ENCODE measurements at places on chromosomes 13 and 19. TPM values are rescaled to one million over a fixed set of nuclear protein-coding genes. Genes with fewer than 3 reads are reported as not detected.

GPR12 gene
- polyA plus RNA-seq = not detected

CEACAM16 gene
- polyA plus RNA-seq = not detected

EGLN2 gene
- polyA plus RNA-seq = 119 TPM

TRPC4 gene
- 0.28 TPM for polyA plus RNA-seq

CCNE1 gene
- polyA plus RNA-seq = 24.6 TPM

TEKTIP1 gene
- 1.5 TPM for polyA plus RNA-seq

SIGLEC11 gene
- polyA plus RNA-seq = 3.9 TPM

FLT1 gene
- polyA plus RNA-seq = 30.2 TPM

TRPM4 gene
- 23.2 TPM for polyA plus RNA-seq

GRCh38 chr13:28607187-28607955 lies 51.6 kb upstream of the POMP start:
- no peak for DNase-seq

DNA sequence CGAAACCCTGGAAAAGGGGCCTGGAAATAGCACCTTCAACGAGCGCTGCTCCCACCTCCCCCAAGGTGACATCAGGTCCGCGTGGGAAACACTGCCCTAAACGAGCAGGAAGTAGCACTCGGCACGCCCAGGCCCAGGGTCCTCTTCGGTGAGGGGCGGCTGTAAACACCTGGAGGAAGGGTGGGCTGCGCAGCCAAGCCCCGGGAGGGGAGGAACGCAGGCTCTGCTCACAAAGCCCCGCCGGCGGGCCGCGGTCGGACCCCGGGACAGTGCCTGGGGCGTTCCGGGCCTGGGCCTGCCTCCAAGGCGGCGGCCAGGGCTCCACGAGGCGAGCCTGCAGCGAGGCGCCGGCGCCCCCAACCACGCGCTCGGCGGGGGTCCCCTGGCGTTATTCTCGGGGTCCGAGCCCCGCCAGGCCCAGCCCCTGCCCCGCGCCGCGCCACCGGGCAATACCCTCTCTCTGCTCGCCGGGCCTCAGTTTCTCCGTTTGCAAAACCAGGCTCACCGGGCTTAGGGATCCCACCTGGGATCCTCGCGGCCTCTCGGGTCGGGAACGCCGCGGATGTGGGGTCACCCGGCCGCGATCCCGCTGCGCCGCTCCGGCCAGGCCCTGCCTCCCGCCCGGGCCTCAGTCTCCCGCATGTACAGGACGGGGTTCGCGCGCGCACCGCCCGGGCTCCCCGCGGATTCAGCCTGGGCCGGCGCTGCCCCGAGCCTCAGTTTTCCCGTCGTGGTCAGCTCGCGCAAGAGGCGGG lies 630 bp downstream of the RNF126 start:
- DNase-seq = peak; percentile 75

DNA sequence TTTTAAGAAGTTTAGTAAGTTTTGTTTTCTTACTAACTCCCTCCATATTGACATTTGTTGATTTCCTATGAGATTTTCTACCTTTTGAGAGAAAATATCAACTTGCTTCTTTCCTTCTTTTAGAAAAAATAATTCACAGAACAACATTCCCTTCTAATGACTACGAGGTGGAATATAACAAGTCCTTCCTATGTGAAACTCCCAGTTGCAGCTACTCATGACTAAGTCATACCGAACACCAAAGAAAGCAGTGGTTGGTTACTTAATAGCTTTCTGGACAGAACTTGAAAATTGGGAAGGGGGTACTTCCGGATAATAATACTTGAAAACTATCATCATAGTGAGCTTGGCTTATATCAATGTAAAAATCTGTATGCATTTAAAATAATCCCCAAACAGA lies 144.8 kb downstream of the DACH1 start:
- DNase-seq = no peak

- DNase-seq = no peak
These were observed 194.7 kb downstream of the ABCC4 start for GRCh38 chr13:95106562-95106961.

DNA sequence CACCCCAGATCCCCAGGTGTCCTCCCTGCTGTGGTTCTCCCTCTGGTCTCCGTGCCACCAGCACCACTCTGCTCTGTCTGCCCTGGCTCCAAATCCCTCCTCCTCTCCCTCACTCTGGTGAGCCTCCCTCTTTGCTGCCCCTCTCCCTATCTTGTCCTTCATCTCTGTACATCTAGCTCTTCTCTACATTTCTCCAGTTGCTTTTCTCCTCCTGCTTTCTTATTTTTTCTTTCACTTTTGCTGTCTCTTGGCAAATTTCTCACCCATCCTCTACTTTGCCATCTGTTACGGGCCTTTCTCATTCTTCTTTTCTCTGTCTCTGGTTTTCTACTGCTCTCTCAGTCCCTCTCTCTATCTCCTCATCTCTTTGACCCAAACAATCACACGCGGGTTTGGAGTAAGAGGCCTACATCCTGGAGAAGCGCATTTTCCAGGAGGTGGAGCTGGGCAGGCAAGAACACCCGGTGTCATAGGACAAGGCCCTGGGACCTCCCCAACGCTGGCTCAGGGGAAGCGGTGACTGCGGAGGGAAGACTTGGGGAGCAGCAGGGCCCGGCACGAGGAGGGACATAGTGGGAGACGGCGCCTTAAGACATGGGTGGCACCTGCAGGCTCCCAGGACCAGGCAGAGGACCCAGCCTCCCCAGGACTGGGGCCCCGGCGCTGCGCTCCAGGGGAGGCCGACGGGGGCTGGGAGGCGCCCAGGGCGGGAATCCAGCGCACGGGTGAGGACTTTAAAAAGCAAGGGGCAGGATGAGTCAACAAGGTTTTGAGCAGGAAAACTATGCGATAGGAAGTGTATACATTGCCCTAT lies 9.9 kb downstream of the ZNF611 start:
- no peak for DNase-seq

- no peak for DNase-seq
These were observed 61.4 kb downstream of the SLC10A2 start for GRCh38 chr13:103004661-103005345.

- no peak for DNase-seq
These were observed 600 bp upstream of the ZNF226 start for GRCh38 chr19:44164327-44164672.

DNA sequence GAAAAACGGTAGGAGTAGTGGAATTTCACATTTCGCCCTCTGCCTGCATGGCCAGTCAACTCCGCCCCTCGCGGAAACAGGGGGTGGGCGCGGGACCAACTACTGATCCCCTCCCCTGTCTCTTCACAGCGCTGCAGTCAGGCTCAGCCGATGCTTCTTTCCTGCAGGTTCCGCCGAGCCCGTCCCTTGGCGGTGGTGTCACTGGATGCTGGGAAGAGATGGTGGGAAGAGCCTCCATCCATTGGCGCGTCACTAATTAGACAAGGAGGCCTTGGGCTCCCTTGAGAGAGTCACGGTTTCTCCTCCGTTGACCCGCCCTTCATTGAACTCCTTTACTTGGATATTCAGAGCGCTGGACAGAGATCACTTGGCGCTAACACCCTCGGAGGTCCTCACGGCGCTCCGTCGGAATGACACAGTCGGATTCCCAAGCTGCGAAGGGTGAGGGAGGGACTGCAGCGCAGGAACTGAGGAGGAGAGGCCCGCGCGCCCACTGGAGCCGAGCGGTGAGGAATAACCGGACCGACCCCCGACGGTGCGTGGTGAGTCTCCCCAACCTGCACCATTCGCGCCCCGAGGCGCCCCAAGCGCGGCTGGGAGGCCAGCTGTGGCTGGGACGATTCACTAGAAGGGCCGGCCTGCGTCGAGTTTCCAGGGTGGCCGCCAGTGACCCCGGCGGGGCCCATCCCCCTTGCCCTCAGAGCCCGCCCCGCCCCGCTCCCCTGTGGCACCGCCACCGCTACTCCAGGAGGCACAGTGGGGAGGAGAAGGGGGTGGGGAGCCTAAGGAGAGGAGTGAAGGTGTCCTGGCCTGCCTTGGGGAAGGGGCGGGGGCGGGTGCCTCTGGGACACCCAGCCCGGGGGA lies 11.2 kb upstream of the CEACAM21 start:
- no peak for DNase-seq

DNA sequence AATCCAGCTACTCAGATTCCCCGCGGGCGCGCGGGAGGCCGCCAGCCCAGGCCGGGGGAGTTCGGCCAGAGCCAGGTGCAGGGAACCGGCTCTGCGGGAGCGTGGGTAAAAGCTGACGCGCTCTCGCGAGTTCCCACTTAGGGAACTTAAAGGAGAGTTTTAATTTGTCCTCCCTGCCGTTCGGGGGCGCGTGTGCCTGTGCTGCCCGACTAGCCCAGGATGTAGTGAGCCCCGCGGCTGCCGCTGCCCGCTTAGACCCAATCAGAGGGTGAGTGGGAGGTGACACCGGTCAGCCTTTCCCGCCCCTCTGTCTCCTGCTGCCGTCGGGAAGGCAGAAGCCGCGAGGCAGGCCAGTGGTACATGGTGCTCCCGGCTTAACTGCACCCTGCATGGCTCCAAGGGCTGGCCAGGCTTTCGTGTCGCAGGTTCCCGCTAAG lies 36.0 kb upstream of the NEK3 start:
- DNase-seq = peak; percentile 14

DNA sequence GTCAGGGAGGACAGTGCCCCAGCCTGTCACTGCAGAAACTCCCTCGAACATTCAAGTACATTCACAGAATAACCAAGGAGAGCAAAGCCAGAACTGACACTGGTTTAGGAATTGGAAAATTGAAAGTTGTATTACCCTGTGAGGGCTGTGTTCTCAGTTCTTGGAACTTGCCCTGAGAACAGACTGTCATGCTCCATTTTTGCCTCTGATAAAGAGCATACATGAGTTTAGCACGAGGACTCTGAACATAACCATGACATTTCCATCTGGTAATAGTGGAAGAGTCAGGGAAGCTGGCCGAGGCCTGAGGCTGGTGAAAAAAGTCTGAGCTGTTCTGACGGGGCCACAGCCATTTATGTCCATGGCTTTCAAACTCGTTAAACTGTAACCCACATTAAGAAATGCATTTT lies 15.2 kb upstream of the SLC25A30 start:
- no peak for DNase-seq

DNA sequence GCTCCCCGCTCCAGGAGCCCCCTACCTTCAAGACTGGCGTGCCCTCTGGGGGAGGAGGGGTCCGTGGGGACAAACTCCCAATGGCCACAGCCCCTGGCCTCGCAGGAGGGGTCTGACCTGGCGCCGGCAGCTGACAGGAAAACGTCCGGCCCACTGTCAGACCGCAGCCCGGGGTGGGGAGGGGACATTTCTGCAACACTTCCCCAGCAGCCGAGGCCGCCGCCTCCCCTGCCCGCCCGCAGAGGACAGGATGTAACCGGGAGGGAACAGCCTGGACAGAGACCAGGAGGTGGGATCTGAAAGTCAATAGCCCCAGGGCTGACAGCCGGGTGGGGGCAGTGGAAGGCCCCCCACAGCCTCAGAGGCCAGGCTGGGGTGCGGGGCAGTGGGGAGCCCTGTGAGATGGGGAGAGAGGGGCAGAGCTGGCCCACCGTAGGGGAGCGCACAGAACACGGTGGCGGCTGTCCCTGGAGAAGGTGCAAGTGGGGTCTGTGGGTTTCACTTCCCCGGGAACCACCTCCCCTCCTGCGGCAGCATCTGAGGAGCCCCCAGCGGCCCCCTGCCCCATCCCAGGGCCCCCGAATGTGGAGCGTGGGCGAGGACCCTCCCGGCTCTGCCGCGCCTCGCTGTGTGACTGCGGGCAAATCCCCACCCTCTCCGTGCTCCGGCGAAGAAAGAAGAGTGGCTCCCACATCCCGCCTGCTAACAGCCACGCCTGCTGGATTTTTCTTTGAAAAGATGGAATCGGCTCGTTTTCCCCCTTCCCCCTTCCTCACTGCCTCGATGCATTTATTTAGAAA lies at the start of gene PEAK3:
PEAK3 (minus strand) TSS at position 114 of the 800 bp plus-strand sequence. CDS start 1,244 bp downstream, outside the sequence.
- no peak for DNase-seq

- no peak for DNase-seq
These were observed 53.0 kb upstream of the GPC6 start for GRCh38 chr13:93173654-93174053.

DNA sequence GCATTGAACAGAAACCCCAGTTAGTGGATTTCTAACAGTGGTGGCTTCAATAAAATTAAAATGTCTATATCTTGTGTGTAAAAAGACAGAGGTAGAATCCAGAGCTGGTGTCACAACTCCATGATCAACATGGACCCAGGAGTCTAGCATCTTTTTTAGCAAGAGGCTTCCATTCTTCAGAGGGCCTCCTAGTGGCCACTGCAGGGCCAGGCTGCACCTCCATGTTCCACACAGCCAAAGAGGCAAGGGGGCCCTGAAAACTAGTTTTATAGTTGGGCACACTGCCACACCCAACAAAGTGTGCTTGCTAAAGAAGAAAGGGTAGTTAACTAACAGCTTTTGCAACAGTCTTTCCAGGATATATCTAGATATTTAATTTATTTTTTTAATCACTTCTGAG lies 12.9 kb downstream of the N4BP2L1 start:
- no peak for DNase-seq

DNA sequence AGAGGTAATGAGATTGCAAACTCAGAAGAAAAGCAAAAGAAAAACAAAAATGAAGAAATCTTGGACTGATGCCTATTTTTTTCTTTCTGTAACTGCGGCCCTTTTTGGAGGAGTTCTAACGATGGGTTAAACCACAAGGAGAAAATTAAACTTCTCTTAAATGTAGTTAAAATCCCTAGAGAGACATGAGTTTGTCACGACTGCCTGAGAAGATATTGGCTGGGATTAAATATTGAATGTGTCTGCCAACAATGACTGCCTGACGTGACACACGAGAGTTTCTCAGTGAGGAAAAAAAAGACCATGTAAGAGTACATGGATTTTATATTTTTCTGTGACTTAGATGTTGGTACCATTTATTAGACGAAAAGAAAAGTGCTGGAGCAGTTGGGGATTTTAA lies 1013.4 kb downstream of the PCDH9 start:
- no peak for DNase-seq

DNA sequence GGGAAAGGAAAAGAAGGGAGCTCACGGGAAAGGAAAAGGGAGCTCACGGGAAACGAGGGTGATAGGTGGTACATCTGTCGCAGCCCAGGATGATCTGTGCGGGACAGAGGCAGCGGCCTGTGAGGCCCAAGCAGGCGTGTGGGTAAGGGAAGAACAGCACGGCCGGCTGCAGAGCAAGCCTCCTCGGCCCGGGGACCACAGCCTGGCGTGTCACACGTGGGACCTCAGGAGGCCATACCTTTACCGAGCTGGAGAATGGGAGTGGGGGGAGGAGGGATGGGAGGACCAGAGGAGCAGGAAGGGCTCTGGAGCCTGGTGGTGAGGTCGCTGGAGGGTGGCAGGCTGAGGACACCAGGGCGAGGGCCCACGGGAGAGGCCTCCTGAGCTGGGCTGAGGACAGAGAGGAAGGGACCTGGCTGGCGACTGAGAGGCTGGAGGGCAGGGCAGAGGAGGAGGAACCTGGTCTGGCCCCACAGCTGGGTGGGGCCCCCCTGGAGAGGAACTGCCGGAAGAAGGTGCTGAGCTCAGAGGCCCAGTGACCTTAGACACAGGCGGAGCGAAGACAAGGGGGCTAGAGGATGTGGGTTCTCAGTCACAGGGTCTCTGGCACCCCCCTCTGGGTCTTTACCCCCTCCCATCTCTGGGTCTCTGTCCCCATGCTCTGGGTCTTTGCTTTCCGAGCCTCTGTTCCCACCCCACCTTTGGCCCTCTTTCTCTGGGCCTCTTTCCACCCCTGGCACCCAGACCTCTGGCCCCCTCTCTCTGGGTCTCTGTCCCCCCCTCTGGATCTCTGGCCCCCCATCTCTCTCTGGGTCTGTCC lies 2.9 kb upstream of the FTL start:
- peak; percentile 88 for DNase-seq
